ENCODE measurements at places on chromosomes 13 and 19. TPM values are rescaled to one million over a fixed set of nuclear protein-coding genes. Genes with fewer than 3 reads are reported as not detected.

GRCh38 chr13:26112843-26113242 lies 61.0 kb upstream of the SHISA2 start:
- DNase-seq = no peak

CYP2S1 gene
- total RNA-seq = 1.2 TPM

RGCC gene
- total RNA-seq = 29.6 TPM

PCP2 gene
- not detected for total RNA-seq

TNFAIP8L1 gene
- total RNA-seq = 5.7 TPM

- DNase-seq = no peak
These were observed 749.7 kb downstream of the DIAPH3 start for GRCh38 chr13:59414006-59414405.

DNA sequence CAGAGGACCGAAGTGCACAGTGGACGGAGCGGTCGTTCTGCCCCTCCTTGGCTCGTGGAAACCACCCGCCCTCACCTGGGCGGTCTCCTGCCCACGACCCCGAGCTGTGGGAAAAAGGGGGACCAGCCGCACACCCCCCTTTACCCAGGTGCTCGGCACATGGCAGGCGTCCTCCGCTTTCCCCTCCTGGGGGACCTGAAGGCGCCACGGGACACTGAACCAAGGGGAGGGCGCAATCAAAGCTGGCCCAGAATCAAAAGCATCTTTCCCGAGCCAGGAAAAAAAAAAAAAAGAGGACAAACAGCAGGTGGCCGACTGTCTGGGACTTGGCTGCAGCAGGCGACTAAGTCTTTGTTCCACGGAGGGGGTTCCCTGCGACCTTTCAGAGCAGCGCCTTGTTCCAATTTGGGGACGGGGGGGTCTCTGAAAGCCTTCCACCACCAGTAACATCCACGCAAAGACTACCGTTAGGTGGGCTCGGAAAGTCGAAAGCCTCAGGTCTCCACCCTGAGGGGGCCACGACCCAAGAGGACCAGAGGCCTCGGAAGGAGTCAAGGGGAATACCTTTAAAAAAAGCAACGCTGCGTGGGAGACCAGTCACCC lies 1.1 kb downstream of the MBD3 start:
- DNase-seq = no peak

DNA sequence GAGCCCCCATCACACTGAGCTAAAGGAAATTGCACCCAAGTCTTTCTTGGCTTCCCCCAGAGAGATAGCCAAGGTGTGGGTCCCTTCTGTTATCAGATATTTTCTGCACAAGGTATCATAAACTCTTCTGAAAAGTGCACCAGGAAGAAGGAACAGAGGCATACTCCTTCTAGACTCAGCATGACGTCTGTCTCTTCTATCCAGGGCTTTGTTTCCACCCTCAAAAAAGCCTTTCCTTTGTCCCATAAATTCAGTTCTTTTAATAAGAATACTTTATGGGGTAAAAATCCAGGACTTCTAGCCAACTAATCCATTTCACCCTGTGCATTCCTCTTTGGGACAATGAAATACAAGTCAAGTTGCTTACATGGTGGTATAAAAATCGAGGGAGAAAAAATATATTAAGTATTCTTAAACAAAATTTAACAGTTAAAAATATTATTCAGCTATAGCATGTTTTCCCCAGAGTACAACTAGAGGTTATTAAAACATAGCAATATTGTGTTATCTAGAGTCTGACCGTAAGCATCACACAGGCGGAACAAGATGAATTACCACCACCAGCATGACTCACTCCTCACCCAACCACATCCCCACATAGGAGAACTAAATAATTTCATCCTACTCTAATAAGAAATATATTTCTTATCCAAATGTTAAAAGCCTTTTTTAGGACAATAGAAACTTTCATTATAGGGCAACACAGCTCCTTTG lies 79.9 kb upstream of the GPC6 start:
- DNase-seq = no peak

ETV2 gene
- total RNA-seq = 0.74 TPM

- no peak for DNase-seq
These were observed 16.1 kb downstream of the LGALS16 start for GRCh38 chr19:39671739-39672363.

GRCh38 chr19:5417495-5418436 lies 37.5 kb upstream of the ZNRF4 start:
- no peak for DNase-seq

DNA sequence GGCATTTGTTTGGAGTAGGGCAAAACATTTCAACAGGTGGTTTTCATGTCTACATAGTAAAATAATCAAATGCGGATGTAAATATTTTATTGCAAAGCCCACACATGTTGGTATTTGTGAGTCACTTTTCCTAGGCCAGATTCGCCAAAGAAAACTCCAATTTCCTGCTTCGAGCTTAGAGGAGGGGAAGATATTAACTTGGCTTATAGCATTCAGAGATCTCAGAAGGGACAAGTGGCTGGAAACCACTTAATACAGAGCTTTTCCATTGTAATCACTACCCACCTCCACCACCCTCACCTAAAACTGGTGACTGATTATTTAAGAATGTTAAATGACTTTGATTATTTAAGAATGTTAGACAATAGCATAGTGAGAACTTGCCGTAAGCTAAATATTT lies 530.6 kb upstream of the SPRY2 start:
- no peak for DNase-seq

GRCh38 chr13:92602560-92602959 lies 624.0 kb upstream of the GPC6 start:
- DNase-seq = no peak

KLK4 gene
- total RNA-seq = not detected

SIAH3 gene
- 0.05 TPM for total RNA-seq

EHD2 gene
- 217 TPM for total RNA-seq

DNA sequence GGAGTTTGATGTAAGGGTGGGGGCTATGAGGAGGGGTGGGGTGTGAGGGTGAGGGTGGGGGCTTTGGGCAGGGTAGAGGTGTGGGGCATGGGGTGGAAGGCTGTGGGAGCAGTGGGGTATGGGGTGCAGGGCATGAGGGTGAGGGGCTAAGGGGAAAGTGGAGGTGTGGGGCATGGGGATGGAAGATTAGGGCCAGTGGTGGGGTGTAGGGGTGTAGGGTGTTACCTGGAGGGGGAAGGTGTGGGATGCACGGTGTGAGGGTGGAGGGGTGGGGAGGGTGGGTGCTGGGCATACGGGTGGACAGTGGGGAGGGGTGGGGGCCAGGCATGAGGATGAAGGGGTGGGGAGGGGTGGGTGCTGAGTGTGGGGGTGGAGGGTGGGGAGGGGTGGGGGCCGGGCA lies 22.9 kb upstream of the RASA3 start:
- DNase-seq = no peak

DNA sequence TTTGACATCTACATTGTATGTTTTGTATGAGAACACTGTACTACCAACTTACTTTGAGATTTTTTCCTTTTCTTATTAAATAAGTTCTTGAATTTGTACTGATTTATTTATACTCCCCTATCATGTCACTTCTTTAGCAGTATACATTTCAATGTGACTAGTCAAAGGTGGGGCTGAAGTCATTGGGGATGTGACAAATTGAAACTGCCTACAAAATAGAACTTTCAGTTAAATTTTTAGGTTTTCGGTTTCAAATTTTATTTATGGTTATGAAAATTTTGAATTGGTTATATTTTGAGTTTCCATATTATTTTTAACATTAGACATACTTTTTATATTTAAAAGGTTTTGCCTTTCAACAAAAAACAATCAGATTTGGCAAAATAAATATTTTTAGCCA lies 221.6 kb downstream of the NBEA start:
- DNase-seq = no peak

DNA sequence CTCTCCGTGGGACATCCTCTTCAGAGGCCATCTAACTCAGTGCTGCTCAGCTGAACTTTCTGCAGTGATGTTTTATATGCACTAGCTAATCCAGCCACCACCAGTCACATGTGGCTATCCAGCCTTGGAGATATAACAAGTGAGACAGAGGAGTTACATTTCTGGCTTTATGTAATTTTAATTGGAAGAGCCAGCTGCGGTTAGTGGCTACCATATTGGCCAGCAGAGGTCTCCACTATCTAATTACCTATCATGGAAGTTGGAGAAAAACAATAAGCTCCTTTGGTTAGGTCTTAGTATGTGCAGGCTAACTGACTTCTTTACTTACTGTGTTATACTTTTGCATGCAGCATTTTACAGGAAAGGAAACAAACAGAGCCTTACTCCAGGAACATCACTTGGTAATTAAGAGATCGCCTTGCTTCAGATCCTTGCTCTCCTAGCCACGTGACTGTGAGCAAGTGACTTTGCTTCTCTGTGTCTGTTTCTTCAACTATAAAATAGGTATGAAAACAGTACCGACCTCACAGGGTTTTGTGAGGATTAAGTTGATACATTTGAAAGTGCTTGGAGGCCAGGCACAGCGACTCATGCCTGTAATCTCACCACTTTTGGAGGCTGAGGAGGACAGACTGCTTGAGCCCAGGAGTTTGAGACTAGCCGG lies 1.6 kb upstream of the KLK10 start:
- DNase-seq = no peak

DNA sequence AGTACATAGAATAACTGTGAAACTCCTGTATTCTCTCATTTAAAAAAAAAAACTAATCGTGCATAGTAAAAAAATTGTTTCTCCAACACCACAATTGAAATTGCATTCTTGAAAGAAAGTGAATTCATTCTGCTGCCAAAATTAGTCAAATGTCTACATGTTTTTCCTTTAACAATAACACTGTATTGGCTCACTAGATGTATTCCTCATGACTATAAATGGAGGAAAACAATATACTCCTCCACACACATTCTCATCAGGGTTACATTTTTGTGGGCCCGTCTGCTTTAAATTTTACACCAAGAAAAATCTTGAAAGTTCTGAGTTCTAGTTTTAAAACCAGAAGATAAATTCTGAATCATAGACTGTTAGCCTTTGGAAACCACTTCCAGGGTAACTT lies 233.6 kb downstream of the KLF12 start:
- DNase-seq = no peak

C19orf38 gene
- 2.3 TPM for total RNA-seq

Measured in posterior vena cava (tissue), 2 donors.